PC-9 (cell line): ENCODE measurements at places on chromosomes 16 and 17.

GRCh38 chr16:72373201-72373600 is 201.2 kb upstream of the PMFBP1 start:
- no peak for DNase-seq

DNA sequence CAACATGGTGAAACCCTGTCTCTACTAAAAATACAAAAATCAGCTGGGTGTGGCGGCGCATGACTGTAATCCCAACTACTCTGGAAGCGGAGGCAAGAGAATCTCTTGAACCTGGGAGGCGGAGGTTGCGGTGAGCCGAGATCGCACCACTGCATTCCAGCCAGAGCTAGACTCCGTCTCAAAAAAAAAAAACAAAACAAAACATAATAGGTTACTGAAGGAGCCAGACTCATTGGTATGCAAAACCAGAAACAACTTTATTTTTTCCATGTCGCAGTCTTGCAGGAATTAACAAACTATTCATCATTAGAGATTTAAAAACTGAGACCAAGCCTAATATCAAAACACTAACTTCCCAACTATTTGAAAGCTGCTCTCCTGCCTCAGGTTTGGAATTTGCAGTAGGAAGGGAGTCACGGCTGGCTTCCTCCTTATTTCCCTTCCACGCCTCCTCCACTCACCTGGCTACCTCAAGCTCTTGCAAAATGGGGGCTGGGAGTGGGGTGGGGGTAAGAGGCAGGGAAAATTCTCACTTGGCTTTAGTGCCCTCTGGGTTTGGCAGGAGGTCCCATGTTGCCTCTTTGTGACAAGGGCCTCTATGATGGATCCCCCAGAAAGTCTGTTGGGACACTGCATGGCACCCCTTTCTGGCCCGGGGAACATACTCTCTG is 34.1 kb upstream of the MYH10 start:
- DNase-seq = no peak

- peak; percentile 10 for DNase-seq
These were observed 1.7 kb downstream of the KANSL1 start for GRCh38 chr17:46191322-46192188.

GRCh38 chr17:2398655-2399571 is 1.9 kb downstream of the MNT start:
- DNase-seq = peak; percentile 69

GRCh38 chr16:90026135-90026534 is 6.9 kb upstream of the DBNDD1 start:
- no peak for DNase-seq

DNA sequence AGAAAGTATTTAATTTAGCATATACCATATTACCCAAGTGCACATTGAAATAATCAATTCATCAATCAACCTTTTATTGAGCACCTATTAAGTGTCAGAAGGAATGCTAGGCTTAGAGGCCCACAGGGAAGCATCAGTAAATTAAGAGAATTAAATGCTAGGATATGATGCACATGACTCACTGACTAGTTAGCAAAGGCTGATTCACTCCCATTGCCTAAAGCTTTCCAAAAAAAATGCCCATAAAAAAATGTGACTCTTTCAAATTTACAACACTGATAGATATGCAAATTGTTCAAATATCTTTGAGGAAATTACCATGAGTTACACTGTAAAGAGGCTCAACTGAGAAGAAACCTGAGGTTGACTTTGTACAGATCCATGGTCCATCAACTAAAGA is 883.3 kb downstream of the CDH11 start:
- DNase-seq = no peak

- DNase-seq = peak; percentile 87
These were observed 1.4 kb downstream of the HAGHL start for GRCh38 chr16:728131-728889.

DNA sequence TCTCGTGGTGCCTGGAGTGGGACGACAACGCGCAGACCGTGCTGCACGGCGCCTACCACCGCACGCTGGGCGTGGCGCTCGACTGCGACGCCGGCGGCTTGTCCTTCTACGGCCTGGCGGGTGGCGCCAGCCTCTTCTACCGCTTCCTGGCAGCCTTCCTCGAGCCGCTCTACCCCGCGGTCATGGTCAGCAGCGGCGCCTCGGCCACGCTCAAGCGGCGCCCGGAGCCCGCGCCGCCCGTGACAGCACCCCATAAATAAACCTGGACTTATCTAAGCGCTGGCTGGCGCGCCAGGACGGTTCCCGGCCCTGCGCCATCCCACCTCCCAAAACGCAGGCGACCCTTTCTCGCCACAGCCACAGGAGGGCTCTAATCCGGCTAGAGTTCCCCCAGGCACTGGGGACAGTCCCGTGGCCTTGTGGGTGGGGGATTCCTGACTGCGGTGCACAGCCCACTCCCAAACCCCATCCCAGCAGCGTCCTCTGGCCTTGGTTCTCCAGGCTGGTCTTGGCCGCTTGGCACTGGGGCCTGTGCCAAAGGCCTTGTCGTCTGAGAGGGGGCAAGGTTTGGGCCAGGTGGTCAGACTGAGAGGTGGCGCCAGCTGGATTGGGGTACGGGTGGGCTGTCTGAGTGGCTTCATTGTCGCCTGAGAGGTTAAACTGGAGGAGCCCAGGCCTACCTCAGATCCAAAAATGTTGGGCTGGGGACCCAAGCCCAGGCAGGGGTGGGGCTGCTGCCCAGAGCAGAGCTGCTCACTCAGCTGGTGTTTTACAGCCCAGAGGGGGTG is 10.1 kb upstream of the SLC16A5 start:
- peak; percentile 55 for DNase-seq

- no peak for DNase-seq
These were observed 236.6 kb upstream of the NLRP1 start for GRCh38 chr17:5820721-5821456.

DNA sequence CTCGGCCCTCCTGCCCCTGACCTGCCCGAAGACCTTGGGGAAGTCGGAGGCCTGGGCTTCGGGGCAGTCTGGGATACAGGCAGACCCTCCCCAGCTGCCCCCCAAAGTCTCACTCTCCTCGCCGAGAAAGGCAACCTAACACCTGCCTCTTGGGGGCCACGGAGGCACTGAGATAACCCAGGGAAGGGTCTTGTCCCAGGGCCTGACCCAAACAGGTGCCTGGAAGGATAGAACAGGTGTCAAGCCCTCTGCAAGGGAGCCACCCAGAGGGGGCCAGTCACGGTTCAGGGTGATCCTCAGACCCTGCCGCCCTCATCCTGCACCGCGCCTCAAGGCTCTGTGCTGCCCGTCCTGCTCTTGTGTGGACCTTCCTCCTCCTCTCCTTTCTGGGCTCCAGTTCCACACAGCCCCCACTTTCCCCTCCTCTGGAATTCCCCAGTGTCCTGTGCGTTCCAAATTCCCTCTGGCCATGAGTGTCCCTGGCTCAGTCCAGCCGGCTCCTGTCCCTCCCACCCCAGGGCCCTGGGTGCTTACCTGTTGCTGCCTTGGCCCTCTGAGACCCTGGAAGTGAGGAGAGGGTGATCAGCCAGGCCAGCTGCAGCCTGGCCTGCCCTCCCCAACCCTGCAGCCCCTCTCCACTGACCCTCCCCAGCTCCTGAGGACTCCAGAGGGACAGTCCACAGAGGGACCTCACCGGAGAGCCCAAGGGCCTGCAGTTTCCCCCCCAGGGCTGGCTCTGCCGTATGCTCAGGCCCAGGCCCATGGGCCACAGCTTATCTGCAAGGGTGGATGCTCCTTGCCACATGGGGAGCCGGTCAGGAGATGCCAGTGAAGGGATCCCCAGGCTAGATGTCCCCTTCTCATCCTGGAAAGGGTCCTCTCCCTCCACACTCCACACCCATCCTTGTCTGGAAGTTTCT is 3.8 kb downstream of the PRSS27 start:
- DNase-seq = no peak

DNA sequence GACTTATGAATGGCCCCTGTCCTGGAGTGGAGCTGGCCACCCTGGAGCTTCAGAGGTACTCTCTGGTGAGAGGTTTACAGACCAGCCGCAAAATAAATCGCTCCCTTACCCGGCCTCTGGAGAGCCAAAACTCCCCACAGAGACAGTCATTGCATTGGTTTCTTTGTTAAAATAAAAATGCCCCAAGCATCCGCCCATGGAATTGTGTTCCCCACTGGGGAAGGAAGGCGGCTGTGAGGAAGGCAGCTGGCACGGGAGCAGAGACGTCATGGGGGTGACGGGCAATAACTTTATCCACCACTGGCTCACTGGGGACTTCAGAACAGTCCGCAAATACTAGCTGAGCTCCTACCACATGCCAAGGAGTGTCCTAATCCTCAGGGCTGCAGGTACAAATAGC is 266.2 kb upstream of the FOXF1 start:
- DNase-seq = no peak

DNA sequence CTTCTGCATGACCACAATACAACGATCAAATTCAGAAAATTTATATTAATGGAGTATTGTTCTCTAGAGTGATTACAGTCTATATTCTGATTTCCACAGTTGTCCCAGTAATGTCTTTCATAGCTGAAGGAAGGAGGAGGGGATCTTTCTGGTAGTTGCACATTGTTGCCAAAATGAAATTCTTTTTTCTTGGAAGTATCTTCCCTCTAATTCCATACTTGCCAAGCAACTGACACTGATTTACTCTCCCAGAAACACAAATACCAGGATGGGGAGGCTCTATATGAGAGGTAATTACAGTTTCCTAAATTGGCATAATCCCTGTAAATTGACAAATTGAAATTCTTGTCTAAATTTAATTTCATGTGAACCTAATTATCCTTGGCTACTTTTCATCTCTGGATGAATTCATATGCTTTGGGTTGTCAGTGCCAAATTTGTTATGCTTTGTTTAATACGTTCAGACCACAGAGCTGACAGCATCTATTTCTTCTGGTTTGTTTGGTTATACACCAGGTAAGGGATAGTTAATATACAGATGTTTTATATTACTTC is 30.0 kb downstream of the NOL11 start:
- no peak for DNase-seq

DNA sequence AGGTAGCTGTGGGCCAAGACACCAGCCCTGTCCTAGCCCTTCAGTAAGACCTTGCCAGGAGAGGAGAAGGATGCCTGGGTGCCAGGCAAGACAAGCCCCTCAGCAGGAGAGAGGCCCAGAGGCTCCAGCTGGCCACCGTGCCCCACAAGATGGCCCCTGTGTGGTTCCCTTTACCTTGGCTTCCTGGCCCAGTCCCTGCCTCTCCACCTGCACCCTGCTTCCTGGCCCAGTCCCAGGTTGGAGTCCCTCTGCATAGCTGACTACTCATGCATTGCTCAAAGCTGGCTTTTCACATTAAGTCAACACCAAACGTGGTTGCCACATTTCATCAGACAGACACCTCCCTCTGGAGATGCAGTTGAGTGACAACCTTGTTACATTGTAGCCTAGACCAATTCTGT is 4.0 kb downstream of the SYNGR3 start:
- peak; percentile 81 for DNase-seq

DNA sequence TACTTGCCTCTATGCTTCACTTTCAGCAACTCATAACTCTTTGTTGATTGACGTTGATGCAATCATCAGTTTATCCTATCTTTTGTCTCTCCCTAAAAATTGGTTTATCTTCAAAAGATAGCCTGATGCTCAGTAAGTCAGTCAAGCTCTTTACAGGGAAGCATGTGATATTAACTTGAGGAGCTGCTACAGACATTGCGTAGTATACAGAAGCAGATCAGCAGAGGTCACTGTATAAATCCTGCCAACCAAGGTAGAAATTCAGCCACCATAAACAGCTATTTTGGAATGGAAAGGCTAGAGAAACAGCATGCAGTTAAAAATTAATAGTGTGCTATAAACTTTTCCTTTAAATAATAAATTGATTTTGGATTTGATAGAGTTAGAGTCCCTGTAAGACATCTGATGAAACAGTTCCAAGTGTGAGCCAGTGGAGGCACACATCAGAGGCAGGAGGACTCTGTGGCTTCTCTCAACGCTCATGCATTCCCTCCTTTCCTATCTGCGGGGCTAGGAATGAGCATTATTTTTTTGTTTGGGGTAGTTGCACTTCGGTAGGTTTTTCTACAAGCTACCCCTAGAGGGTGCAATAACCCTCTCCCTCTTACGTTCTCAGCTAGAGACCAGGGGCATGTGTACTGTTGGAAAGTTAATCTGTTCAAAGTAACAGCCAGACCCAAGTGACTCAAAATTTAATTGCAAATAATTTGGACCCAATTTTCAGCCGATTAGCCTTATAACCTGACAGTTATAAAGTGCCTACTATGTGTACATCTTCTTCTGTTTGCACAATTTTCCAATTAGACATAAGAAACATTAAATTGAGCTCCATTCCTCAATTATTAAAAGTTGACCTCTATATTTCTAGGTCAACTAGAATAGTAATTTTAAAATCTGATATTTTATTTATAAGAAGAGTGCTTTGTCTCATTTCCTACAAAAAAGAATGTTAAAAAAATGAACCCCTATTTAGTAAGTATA is 647.7 kb upstream of the SOX9 start:
- DNase-seq = peak; percentile 45

- no peak for DNase-seq
These were observed 669.3 kb downstream of the WWOX start for GRCh38 chr16:78768718-78769117.

DNA sequence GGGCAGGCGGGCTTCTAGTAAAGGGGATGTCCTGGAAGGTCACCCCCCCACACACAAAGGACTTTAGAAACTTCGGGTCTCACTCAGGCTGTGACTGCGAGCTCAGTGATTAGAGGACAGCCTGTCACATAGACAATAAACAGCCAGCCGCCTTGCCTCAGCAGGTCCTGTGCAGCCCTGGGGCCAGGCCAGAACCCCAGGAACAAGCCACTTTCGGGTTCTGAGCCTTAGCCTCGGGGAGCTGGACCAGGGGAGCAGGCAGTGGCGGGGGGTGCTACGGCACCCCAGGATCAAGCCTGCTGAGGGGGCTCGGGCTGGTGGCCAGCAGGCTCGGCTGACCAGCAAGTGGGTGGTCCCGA is 1.1 kb downstream of the GAS7 start:
- DNase-seq = no peak

DNA sequence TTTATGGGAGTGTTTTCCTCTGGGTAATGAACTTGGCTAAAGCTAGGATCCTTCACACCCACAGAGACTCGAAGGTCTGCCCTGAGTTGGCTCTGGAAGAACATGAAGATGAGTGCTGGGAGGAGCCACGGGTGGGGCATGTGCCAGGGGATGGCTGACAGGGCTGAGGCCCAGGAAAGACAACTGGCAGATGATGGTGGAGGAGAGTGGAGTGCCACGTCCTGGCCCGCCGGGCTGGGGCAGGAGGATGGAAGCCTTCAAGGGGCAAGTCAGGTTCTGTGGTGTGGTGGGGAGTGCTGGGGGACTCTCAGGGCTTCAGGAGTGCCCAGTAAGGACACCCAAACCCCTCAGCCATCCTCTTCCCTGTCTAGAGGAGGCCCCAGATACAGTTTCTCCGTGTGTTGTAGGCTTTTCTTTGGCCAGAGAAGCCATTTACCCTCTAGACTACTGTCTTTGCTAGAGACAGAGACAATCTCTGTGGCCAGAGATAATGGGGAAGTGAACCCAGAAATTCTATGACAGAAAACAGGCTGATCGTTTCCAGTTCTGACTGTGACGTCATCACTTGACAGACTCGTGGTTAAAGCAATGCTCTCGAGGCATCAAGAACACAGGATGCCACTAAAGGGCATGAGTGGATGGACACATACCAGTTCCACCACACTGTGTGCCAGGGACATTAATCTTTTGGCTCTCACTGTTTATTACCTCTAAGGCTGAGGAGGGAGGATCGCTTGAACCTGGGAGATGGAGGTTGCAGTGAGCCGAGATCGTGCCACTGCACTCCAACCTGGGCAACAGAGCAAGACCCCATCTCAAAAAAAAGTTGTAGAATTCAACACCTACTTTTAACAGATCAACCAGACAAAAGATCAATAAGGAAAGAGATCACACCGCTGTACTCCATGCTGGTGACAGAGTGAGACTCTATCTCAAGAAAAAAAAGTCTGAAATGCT is 18.6 kb upstream of the SLC5A10 start:
- no peak for DNase-seq

- no peak for DNase-seq
These were observed 276.4 kb downstream of the FOXL1 start for GRCh38 chr16:86854626-86855294.
